ENCODE measurements at places on chromosomes 5 and 9.
A peak's percentile ranks its signal among the peaks of the same experiment; 100 is the strongest.

DNA sequence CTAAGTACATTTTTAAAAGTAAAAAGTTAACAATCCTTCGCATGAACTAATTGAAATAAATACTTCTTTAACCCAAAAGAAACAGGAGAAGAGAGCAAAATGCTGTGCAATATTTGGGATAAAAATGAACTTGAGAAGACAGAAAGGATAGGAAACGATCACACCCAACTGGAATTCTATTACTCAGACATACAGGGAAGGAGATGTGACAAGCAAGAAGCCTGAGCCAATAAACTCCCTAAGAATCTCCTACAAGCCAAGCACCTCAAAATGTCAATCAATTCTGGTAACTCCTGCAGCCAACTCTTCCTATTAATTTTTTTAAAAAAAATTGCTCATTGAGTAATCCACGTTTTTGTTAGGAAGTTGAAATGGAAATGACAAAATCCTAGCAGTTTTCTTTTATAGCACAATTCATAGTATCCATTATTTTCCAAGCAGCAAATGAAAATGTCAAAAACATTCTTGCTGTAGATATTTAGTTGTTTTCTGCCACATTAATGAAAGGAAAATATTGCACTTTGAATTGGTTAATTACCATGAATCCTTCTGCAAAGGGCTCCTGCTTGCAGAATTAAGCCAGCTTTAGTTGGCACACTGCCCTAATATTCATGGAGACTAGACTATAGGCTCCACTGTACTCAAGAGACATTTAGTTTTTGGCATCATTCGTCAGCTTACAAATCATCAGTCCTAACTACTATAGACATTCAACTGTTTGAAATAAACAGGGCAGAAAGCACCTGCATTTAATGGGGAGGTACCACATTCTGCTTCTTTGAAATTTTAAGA is 89.0 kb downstream of the RFX3 start:
- DNase-seq, result no peak

GRCh38 chr9:106921341-106921899 is 58.5 kb downstream of the ZNF462 start:
- no peak for DNase-seq

- DNase-seq, result no peak
Measured at GRCh38 chr9:93299418-93300174, 115.7 kb downstream of the WNK2 start.

- DNase-seq, result no peak
Measured at GRCh38 chr9:85569988-85570387, 171.8 kb downstream of the AGTPBP1 start.

DNA sequence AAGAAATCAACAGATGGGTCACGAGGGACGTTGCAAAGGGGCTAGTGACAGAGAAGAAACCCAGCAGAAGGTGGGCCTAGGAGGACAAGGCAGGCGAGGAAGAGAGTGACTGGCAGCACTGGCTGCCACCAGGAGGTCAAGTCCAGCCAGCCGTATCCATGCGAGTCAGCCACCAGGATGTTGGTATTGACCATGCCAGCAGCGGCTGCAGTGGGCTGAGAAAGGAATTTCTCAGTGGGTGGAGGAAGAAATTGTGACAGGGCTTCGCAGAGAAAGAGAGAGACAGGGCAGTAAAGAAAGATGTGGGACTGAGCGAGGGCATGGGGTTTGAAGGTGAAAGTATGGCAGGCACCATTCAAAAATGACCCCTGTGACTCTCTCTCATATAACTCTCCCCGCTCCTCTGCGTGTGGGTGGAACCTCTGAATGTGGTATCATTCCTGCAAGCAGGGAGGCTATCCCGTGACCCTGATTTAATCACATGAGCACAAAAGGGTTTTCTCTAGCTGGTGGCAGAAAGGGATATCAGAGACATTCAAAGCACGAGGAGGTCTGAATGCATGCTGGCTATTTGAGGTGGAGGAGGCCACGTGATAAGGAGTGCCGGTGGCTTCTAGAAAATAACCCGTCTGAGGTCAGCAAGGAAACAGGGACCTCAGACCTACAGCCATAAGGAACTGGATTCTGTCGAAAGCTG is 45.4 kb upstream of the FBXW11 start:
- no peak for DNase-seq

DNA sequence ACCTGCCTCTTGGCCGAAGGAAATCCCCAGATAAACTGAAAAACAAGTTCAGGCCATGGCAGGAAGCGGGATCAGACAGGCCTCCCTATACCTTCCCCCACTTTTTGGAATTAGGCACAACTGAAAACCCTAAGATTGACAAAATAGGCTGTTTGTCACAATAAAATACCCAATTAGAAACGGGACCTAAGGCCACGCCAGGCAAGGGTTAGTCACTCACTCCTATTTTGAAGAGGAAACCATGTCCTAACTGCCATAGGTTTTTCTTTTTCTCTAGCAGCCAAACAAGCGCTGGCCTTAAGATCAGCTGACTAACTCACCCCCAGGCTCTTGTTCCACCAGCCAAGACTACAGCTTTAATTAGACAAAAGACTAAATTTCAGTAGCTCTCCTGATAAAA is 11.9 kb downstream of the FBP2 start:
- DNase-seq, result no peak

- no peak for DNase-seq
Measured at GRCh38 chr5:37882636-37883035, 42.8 kb upstream of the GDNF start.

DNA sequence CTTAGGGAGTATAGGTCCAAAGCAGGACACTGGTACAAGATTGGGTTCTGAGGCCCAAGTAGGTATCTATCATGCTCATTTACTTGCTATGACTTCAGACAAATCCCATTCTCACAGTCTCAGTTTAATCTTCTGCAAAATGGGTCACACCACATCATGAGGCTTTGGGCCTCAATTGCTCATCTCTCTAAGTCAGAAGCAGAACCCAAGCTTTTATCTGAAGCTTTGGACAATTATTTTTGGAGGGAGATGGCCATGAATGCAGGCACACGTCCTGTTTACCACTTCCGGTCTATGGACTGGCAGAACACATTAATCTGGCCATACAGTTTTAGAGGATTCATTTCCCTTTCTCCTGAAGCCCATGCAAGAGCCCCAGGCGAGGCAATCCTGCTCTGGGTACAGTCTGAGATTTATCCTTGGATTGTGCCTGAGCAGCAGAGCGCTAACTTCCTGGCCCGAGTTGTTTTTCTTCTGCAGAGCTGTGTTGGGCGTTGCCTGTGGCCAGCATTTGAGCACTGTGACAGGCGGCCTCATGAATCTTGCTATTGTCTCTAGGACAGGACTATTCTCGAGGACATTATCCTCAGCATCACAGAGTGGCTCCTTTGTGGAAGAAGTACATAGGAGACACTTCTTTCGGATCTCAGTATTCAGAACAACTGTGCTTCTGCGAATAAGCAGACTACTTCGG is 16.1 kb downstream of the SLC22A4 start:
- DNase-seq, result no peak

DNA sequence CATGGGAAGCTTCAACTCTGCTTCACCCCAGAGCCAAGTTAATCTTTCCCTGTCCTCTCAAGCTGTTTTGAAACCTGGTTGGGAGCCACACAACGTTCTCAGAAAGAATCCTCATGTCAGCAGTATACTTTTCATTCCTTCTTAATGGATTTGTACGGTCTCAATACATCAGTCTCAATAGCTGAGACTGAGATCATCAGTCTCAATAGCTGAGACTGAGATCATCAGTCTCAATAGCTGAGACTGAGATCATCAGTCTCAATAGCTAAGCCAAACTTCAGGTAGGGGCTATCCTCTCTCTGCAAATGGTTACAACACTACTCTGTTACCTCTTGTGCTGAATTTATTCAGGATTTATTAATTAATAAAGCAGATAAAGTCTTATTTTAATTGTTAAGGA is 1317.4 kb upstream of the CDH9 start:
- DNase-seq, result no peak

DNA sequence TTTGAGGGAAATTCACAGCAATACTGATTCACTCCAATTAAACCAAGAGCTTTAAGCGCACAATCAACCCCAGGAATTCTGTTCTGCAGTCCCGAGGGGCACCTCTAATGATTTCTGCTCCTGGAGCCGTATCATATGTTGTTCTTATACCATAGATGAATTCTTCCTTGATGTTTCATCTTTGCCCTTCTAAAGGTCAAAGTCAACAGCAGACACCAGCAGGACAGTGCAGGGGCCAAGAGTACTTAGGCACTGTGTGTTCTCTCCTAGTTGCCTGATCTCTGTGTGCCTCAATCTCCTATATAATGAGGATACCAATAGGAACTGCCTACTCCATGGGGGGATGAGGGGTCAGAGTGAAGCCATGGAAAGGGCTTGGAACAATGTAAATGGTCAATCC is 16.5 kb downstream of the EPB41L4B start:
- no peak for DNase-seq

- no peak for DNase-seq
Measured at GRCh38 chr9:82729141-82729540, 333.8 kb downstream of the RASEF start.

- no peak for DNase-seq
Measured at GRCh38 chr9:94923326-94924089, 197.0 kb downstream of the AOPEP start.

DNA sequence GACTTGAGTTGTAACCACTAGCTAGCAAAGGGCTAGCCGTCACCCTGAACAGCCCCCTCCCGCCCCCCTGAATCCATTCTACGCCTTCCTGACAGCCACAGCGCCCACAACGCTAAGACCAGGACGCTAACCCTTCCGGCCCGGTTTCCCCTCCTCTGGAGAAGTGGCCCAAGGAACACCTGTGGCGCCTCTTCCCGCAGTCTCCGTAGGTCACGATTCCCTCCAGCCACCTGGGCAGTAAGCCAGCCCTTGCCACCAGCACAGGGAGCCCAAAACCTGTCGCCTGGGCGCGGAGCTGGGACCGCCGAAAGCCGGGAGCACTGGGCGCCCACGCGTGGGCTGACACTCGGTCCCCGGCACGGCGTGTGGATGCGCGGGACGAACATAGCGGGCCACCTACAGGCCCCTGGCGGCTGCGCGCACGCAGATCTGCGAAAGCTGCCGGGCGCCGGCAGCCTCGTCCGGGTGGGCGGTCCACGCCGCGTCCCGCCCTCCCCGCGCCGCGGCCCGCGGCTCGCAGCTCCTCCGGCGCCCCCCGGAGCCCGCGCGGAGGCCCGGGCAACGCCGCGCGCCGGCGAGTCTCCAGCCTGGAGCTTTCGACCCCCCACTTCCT is 596 bp downstream of the IRF1 start:
- DNase-seq, result peak; percentile 51

DNA sequence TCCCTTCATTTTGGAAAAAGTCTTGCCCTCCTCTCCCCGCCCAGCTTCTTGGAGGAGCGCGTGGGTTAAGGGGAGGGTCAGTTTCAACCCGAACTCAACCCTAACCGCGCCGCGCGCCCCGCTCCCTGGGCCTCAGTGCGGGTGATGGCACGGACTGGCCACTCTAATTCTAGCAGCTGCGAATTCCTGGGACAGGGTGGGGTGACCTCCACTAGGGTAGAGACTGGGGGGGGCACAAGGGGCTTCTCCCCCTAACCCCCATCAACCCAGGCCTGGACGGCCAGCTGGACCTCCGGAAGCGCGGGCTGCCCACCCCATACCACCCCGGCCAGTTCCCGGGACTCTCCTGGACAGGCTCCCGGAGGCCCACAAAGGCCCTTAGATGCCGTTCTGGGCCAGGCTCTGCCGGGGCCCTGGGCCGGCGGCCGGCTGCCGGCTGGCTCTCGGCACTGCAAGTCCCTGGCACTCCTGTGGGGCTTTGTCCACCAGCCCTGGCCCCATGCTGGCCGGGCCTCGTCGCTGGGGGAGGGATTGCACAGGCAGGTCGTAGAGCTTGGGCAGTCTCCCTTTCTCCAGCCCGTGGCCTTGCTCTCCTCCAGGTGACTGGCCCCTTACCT is 7.2 kb upstream of the PSD2 start:
- DNase-seq, result no peak

DNA sequence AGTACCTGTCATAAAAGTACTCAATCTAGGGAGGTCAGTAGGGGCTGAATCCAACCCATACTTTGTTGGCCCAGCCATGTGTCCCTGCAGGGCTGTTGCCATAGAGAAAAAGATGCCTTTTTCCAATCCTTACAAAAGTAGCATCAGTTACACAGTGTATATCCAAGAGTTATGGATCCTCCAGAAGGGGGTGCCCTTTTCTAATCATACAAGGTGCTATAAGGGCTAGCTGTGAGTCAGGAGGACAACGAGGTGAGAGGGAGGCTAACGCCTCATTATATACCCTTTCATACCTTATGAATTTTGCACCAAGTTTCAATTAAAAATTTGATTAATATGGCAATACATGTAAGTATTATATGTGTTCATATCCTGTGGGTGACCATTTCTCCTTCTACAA is 4.8 kb downstream of the KIAA0825 start:
- DNase-seq, result no peak

GRCh38 chr9:121318631-121319382 is 50.8 kb downstream of the GSN start:
- DNase-seq, result no peak

- DNase-seq, result no peak
Measured at GRCh38 chr9:115930472-115930871, 223.1 kb upstream of the PAPPA start.

- no peak for DNase-seq
Measured at GRCh38 chr9:132910376-132910775, 31.7 kb downstream of the SPACA9 start.

DNA sequence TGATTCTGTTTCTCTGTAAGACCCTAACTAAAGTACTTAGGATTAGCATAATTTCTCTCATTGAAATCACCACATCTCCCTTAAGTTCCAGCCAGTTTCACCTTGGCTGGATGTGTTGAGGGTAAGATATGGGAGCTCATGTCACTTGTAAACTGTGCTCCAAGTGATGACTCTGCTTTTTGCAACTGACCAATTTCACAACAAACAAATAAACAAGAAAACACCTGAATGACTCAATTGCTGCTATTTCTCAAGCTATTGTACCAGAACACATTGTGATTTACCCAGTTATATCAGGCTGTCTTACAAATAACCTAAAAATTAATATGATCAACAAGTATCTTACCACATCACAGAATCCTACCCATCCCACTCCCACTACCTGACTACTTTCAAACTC is 379.1 kb upstream of the KIF2A start:
- no peak for DNase-seq

GRCh38 chr9:131590449-131590848 is 45.1 kb downstream of the PRRT1B start:
- DNase-seq, result no peak

GRCh38 chr5:35319333-35320002 is 89.2 kb upstream of the PRLR start:
- DNase-seq, result peak; percentile 30

DNA sequence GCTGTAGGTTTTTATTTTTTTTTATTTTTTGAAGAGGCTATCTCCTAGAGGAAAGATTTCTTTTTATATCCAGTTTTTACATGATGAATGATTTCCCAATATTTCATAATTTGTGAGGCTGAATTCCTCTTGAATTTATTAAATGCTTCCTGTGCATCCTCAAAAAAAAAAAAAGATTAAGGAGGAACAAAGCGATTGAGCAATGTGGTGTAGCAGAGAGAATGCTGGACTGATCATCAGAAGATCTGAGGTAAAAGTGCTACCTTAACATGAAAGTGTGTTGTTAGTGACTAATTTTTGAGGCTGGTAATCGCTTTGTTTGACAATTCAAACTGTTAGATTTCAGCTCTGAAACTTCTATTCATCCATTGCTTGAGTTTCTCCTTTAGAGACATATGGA is 125.1 kb downstream of the ESM1 start:
- no peak for DNase-seq

GRCh38 chr9:104774132-104774531 is 10.2 kb downstream of the NIPSNAP3B start:
- DNase-seq, result no peak
